ENCODE measurements at places on chromosomes 16 and 17.

DNA sequence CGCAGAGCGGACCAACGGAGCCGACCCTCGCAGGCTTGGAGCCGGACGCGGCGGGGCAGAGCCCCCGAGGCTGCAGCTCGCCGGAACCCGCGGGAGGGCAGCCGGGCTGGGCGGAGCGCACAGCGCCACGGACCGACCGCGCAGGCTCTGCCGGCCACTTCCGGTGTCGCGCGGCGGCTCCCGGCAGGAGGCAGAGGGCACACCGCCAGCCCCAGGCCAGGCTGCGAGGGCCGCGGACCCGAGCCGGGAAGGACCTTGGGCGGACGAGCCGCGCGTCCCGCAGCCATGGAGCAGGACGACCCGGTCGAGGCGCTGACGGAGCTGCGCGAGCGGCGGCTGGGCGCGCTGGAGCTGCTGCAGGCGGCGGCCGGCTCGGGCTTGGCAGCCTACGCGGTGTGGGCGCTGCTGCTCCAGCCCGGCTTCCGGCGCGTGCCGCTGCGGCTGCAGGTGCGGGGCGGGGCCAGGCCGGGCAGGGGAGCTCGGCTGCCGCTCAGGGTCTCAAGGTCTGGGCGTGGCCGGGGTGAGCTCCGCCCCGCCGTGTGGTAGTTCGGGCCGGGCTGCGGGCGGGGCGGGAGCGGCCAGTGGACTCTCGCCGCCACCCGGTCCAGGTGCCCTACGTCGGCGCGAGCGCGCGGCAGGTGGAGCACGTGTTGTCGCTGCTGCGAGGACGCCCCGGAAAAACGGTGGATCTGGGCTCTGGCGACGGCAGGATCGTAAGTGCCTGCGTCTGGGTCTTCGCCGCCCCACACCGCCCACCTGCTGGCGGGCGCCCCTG, at the start of gene ANTKMT:
TSS of gene ANTKMT (plus strand) at position 157 of the 775 bp plus-strand sequence. CDS start at position 286, 129 bp downstream.
- no peak for DNase-seq

- DNase-seq, result no peak
These were observed 213.1 kb downstream of the SEC14L1 start for GRCh38 chr17:77353684-77354419.

- no peak for DNase-seq
These were observed 584 bp upstream of the SLC16A5 start for GRCh38 chr17:75087182-75087557.

GRCh38 chr16:6643080-6643686, 689.5 kb upstream of the RBFOX1 start:
- peak; percentile 3 for DNase-seq

DNA sequence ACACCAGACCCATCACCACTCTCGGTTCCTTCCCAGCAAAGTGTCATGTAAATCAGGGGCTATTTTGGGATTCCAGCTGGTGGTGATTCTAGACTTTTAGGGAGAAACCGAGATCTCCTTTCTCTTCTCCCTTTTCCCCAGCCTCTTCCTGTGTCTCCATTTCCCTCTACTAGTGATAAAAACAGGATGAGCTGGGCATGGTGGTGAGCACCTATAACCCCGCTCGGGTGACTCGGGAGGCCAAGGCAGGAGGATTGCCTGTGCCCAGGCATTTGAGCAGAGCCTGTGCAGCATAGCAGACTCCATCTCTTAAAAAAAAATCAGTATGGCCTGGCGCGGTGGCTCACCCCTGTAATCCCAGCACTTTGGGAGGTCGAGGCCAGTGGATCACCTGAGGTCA, 6.1 kb downstream of the TBX21 start:
- DNase-seq, result no peak

GRCh38 chr16:77062878-77063675, 127.9 kb upstream of the MON1B start:
- no peak for DNase-seq

GRCh38 chr17:2022647-2023240, 2.4 kb downstream of the RTN4RL1 start:
- no peak for DNase-seq

DNA sequence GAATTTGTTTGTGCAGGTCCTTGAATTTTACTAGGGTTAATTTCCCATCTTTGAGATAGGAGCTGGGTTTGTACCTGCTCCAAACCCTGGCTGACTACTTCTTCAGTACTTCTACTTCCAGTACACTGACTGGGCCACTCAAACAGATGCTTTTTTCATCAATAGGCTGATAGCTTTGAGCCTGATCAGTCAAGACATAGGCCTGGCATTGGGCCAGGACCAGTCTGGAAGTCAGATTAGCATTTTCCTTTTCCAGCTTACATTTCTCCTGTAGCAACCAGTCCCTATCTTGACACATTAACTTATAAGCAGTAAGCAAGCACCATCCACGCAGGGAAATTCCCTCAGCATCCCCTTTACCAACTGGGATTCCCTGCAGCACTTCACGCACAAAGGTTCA, 7.5 kb upstream of the TMEM101 start:
- no peak for DNase-seq

GRCh38 chr16:2955779-2956578, 8.1 kb upstream of the KREMEN2 start:
- no peak for DNase-seq

DNA sequence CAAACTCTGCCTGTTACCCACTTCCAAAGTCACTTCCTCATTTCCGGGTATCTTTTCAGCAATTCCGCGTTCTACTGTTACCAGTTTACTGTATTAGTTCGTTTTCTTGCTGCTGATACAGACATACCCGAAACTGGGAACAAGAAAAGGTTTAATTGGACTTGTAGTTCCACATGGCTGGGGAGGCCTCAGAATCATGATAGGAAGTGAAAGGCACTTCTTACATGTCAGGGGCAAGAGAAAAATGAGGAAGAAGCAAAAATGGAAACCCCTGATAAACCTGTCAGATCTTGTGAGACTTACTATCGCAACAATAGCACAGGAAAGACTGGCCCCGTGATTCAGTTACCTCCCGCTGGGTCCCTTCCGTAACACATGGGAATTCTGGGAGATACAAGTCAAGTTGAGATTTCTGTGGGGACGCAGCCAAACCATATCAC, 30.9 kb downstream of the PAFAH1B1 start:
- DNase-seq, result no peak

GRCh38 chr16:72637306-72637705, 410.6 kb downstream of the ZFHX3 start:
- peak; percentile 17 for DNase-seq

DNA sequence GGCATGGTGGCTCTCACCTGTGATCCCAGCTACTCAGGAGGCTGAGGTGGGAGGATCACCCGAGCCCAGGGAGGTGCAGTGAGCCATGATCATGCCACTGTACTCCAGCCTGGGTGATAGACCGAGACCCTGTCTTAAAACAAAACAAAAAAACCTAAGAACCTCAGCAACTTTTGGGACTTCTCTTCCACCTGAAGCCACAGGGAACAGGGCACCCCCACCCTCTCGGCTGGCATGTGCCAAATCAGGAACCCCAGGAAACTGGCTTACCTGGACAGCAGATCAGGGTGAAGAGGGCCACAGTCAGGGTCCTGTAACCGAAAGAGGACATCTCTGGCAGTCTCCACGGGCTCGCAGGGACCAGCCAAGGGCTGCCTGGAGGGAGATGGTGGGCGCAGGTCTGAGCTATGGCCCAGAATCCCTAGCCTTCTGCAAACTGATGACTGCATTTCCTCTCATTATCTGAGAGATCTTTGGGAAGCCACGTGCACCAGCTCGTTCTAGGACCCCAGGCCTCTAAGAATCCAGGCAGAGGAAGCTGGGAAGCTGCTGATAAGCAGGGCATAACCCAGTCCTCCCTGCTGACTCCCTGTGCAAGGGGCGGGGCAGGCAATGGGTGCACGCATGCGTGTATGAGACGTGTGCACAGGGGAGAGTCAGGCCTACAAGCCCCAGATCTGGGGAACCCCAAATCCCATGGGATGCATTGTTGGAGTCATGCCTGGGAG, 8.4 kb downstream of the PRR29 start:
- DNase-seq, result no peak

- DNase-seq, result peak; percentile 26
These were observed 28.1 kb upstream of the PECAM1 start for GRCh38 chr17:64418506-64419339.

Measured in AG04449 (cell line).